ENCODE measurements at places on chromosomes 11 and 22. TPM values are rescaled to one million over a fixed set of nuclear protein-coding genes. Genes with fewer than 3 reads are reported as not detected.

DNA sequence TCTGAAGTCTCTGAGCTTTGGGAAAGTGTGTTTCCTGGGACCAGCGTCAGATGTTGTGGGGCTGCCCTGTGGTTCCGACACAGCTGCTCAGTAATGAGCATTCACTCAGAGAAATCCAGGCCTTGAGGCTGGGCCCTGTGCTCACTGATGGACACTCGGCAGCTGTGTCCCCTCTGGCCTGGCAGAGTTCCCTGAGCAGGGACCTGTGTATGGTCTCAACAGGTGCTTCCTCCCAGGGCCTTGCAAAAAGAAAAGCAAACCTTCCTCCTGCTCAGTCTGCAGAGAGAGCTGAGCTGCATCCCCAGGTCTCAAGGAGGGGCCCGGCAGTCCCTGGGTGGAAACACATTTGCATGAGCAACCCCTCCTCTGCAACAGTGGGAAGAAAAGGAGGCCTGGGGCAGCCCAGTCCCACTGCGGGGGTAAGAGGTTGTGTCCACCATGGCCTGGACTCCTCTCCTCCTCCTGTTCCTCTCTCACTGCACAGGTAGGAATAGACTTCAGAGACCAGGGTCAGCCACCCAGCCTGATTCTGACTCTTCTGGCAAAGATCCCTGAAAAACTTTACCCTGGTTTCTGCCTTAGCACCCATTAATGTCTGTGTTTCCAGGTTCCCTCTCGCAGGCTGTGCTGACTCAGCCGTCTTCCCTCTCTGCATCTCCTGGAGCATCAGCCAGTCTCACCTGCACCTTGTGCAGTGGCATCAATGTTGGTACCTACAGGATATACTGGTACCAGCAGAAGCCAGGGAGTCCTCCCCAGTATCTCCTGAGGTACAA lies 131.2 kb downstream of the VPREB1 start:
- H3K27me3 ChIP-seq: no peaks in the 10 kb centered on the region
- DNase-seq: no peak
- H3K4me3 ChIP-seq: no peak overlapping the region
- H3K36me3 ChIP-seq: no peaks in the 10 kb centered on the region
- H3K27ac ChIP-seq: no peak overlapping the region
- H3K4me1 ChIP-seq: peaks cover 3% of the 10 kb centered on the region

- DNase-seq: no peak
- H3K27ac ChIP-seq: no peak overlapping the region
- H3K4me1 ChIP-seq: no peaks in the 10 kb centered on the region
- H3K36me3 ChIP-seq: no peaks in the 10 kb centered on the region
Observed at GRCh38 chr11:119626871-119627270, 102.1 kb downstream of the NECTIN1 start.

The HEPHL1 gene
- total RNA-seq: not detected

GRCh38 chr11:78417175-78417887 lies at the start of gene GAB2:
Gene GAB2, minus strand, starts transcription at chr11:78417820. Its CDS starts 100 bp downstream, at chr11:78417720.
- no peak for DNase-seq
- H3K4me3 ChIP-seq: peak within 1 kb of the TSS; percentile 92
- H3K4me1 ChIP-seq: peaks cover 14% of the 10 kb centered on the region
- H3K27ac ChIP-seq: peak within 1 kb of the TSS; percentile 99

The FAT3 gene
- total RNA-seq: 1.7 TPM

The SAA2 gene
- not detected for total RNA-seq

DNA sequence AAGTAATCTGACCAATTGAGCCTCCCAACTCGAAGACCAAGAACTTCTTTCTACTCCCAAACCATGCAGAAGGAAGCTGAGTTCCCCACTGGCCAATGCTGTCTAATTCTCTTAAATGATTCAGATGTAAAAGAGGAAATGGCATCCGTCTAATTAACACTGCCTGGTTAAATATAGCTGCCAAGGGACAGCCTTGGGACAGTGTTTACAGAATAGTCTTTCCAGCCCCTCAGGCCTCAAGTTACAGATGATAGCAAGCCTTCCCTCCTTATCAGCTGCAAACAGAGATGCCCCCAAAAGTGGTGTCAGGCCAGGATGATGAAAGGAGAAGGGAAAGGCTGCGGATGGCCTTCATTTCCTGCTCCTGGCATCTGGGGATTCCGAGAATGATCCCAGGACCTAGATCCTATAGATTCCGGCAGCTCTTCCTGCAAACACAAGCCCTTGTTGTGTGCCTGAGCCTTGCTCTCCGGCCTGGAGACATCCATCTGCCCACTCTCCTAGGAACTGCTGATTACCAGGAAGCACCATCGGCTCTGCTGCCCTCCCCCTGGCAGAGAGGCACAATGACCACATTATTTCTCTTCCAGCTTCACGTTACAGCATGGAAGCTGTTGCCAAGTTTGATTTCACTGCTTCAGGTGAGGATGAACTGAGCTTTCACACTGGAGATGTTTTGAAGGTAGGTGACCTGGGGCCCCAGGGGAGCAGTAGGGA lies 13.5 kb upstream of the TMA7B start:
- no peaks in the 10 kb centered on the region for H3K4me1 ChIP-seq
- no peak for DNase-seq

DNA sequence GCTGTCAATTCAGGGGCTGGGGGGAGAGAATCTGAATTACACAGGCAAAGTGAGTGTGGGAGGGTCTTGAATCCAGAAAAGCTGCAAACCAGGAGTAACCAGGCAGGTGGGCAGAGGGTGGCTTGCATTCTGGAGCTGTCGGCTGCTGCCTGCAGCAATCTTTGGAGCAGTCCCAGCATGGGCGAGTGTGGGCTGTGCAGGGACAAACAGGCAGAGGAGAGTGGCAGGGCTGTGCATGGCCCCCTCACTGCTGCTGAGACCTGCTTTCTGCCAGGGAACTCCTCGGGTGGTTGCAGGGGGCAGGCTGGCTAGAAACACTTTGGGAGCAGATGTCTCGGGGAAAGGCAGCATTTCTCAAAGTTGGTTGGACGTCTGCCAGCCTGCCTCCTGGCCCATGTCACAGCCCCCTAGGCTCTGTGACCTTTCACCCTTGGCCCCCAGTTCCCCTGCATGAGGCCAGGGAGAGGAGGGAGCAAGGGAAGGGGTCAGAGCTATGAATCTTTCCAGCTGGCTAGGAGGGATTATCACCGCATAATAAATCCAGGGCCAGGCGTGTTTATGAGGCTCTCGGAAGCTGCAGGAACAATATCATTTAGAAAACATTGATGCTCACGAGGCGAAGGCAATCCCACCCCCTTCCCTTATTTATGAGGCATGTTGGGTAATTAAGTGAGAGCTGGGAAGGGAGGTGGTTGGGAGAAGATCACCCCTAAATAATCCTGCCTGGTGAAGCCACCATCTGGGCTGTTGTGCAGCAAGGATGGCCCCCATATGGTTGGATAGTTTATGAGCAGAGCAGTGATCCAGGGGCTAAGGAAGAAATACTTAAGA lies 212.3 kb upstream of the NCAM1 start:
- H3K36me3 ChIP-seq: no peaks in the 10 kb centered on the region
- peaks cover 5% of the 10 kb centered on the region for H3K4me1 ChIP-seq
- H3K4me3 ChIP-seq: no peak overlapping the region
- H3K27me3 ChIP-seq: no peaks in the 10 kb centered on the region
- peak; percentile 57 for DNase-seq
- no peak overlapping the region for H3K27ac ChIP-seq

- H3K27ac ChIP-seq: no peak overlapping the region
- DNase-seq: no peak
- H3K4me3 ChIP-seq: no peak overlapping the region
Observed at GRCh38 chr11:28743061-28743550, 634.9 kb downstream of the METTL15 start.

The C11orf97 gene
- not detected for total RNA-seq

- no peaks in the 10 kb centered on the region for H3K27me3 ChIP-seq
- H3K27ac ChIP-seq: no peak overlapping the region
- no peak overlapping the region for H3K4me3 ChIP-seq
- no peaks in the 10 kb centered on the region for H3K36me3 ChIP-seq
- no peak for DNase-seq
Observed at GRCh38 chr11:22690871-22691270, 24.5 kb downstream of the GAS2 start.

GRCh38 chr22:20247010-20247505 lies 21.1 kb downstream of the RTN4R start:
- no peak for DNase-seq
- peaks cover 46% of the 10 kb centered on the region for H3K4me1 ChIP-seq
- no peaks in the 10 kb centered on the region for H3K27me3 ChIP-seq
- H3K36me3 ChIP-seq: no peaks in the 10 kb centered on the region
- H3K4me3 ChIP-seq: no peak overlapping the region

DNA sequence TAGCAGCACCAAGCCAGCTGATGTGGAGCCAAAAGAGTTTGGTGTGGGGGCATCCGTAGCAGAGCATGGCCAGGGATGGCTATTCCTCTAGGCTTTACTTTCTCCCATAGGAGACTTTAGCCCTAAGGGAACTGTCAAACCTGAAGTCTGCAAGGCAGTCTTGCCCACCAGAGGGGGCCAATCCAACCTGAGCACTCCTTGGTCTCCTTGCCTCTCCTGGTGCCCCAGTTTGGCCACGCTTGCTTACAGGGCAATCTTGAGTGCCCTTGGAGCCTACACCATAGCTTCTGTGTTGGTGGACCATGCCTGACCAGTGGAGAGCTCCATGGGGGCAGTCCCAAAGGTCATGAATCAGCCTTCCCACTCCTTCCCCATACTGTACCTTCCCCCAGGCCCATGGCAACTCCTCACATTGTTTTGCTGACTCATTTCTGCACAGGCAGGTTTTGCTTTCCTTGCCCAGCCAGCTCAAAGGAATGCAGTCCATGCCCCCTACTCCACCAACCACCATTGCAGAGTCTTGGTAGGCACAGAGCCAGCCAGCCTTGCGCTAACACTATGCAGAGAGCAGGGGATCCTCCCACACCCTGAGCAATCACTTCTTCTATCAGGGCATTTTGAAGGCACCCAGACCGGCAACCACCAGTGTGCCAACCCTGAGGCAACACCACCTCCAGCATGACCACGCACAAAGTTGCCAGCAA lies 1421.2 kb upstream of the RAG2 start:
- H3K4me3 ChIP-seq: no peak overlapping the region
- no peak overlapping the region for H3K27ac ChIP-seq
- no peaks in the 10 kb centered on the region for H3K36me3 ChIP-seq
- no peak for DNase-seq

DNA sequence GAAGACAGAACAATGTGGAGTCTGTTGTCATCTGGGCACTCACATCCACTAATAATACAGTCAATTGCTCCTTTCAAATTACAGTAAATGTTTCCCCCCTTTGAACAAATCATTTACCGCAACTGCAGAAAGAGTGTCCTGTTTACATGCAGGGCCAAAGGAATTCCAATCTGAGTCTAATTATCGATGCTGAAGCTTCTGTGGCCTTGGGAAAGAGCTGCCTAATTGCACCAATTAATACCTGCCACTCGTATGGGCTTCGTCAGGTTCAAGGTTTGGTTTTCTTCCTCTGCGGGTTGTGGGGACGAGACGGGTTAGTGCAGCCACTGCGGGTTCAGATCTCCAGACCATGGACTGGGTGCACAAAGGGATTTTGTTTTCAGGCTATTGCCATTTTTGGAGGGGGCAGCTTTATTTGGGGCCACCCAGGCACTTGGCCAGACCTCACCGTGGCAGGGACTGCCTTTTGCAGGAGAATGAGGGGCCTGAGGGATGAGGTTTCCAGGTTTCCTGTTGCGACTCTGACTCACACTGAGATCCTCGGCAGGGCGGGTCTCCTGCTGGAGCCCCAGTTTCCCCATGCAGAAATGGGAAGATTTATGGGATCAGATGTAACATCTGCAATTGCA lies 147.6 kb downstream of the MIAT start:
- H3K27me3 ChIP-seq: no peaks in the 10 kb centered on the region
- DNase-seq: no peak
- H3K4me1 ChIP-seq: peaks cover 3% of the 10 kb centered on the region
- H3K36me3 ChIP-seq: no peaks in the 10 kb centered on the region
- H3K27ac ChIP-seq: no peak overlapping the region

GRCh38 chr11:84829162-84829561 lies 798.0 kb downstream of the DLG2 start:
- H3K4me1 ChIP-seq: no peaks in the 10 kb centered on the region
- H3K27me3 ChIP-seq: no peaks in the 10 kb centered on the region
- H3K4me3 ChIP-seq: no peak overlapping the region
- H3K27ac ChIP-seq: no peak overlapping the region
- DNase-seq: no peak

GRCh38 chr22:48890693-48891554 lies 936.7 kb downstream of the BRD1 start:
- no peak overlapping the region for H3K4me3 ChIP-seq
- no peaks in the 10 kb centered on the region for H3K4me1 ChIP-seq
- H3K36me3 ChIP-seq: no peaks in the 10 kb centered on the region
- no peak overlapping the region for H3K27ac ChIP-seq
- peak; percentile 5 for DNase-seq

DNA sequence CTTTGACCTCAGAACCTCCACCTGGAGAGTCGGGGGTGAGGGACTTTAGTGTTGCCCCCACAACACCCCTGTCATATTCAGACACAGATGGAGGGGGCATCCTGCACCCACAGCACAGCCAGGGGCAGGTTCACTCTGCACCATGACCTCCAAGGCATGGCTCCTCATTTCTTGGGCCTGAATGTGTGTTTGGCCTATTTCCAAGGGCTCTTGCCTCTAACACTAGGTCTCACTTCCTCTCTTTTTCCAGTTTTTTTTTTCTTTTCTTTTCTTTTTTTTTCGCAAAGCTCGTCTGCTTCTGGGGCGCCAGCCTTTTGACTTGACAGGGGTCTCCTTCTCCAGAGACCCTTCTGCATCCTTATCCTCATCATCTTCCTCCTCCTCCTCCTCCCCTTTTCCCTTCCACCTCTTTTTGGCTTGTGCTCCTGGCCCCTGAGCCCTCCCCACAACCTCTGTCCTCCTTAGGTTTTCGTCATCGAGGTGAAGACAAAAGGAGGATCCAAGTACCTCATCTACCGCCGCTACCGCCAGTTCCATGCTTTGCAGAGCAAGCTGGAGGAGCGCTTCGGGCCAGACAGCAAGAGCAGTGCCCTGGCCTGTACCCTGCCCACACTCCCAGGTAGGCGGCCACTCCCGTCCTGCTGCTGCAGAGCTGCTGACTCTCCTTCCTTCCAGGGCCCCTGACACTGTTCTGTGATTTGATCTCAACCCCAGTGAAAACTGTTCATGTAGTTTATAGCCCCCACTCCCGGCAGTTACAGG lies 3.8 kb downstream of the NCF4 start:
- DNase-seq: no peak
- no peaks in the 10 kb centered on the region for H3K27me3 ChIP-seq
- H3K36me3 ChIP-seq: no peaks in the 10 kb centered on the region
- H3K27ac ChIP-seq: no peak overlapping the region
- no peaks in the 10 kb centered on the region for H3K4me1 ChIP-seq

DNA sequence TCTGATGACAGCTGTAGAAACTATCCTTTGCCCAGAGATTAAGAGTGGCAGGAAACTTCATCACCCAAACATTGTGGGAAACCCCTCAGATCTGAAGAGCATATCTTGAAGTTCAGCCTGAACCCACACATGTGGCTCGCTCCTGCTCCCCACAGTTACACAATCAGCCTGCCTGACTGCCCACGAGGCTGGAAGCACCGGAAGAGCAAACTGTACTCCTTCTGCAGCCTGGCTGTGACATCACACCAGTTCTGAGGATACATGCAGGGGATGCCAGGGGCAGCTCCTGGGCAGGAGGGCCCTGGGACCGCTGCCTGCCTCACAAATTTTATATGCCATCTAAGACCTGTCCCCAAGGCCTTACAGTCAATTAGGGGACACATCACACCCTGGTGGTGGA lies 444.4 kb downstream of the BUD13 start:
- H3K4me3 ChIP-seq: no peak overlapping the region
- DNase-seq: no peak
